ENCODE measurements at places on chromosomes 5 and 9.
A peak's percentile ranks its signal among the peaks of the same experiment; 100 is the strongest.

- DNase-seq: no peak
Measured at GRCh38 chr5:83577036-83577636, 105.6 kb downstream of the VCAN start.

GRCh38 chr9:22332202-22332601 is 114.4 kb upstream of the DMRTA1 start:
- DNase-seq: no peak

DNA sequence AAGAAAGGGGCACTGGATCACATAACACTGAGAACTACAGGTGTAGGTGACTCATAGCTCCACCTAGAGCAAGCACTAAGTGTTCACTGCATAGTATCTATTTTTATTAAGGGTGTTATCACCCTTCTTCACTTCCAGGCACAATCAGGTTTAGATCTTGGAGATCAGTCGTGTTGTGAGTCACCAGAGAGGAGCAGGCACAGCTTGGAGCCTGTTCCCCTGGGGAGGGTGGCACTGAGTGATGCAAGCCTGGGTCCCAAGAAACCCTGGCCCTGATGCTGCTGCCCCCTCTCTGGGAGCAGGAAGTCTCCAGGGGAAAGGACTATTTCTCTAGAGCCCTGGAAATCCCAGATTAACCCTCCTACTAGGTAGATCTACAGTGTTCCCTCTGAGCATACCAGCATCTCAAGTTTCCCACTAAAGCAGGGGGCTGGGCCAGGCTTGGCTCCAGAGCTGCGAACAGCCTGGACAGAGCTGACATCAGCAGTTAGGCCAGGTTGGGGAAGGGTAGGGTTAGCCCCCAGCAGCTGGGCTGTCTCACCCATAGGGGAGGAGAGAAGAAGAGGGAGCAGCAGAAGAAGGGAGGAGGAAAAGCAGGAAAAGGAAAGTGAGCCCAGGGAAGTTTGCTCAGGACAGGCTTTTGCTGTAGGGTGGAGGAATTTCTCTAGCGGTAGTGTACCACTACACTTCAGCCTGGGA is 28.1 kb upstream of the SPINK4 start:
- no peak for DNase-seq

DNA sequence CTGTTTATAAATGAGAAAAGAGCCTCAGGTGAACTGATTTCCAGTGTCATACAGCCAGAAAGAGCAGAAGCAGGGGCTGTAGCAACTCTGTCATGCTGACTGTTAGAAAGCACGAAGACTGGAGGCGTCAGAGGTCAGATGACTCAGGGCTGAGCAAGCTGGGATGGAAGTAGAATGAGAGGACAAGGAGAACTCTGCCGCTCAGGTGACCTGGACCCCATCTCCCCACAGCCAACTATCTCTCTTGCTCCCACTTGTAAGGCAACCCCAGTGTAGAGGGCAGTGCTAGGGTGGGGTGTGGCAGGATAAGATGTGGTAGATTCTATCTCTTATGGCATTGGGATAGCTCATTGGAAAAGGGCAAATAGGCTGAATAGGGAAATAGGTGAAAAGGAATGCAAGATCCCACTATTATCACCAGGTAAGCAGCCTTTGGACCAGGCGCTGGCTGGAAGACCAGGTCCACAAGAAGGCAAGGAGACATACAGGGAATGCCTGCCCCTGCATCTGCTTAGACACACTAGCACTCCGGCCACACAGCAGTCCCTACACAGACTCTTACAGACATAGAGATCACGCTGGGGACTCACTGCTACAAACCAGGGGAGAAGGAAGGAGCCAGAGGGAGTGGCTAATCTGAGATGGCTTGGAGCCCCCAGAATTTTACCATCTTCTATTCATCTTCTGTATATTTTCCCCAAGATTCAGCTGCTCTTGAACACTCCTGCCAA is 21.2 kb upstream of the LOX start:
- DNase-seq: peak; percentile 86

DNA sequence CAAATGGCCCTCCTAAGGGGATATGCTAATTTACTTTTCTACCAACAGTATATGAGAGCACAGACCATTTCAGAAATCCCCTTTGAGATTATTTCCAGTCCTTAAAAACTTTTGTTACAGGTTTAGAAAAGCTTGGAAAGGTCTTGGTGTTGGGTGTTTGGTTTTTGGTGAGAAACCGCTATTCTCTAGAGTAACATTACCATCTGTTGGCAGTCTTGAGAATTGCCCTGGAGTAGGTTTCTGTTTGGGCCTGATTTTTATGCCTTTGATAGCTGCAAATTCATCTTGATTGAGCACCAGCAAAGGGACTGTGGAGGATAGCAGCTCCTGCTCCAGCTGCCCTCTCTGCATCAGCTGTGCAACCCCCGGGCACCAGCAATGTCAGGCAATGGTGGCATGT is 8.0 kb downstream of the NUDT2 start:
- no peak for DNase-seq

- DNase-seq: no peak
Measured at GRCh38 chr5:26662806-26663360, 375.5 kb downstream of the CDH9 start.

DNA sequence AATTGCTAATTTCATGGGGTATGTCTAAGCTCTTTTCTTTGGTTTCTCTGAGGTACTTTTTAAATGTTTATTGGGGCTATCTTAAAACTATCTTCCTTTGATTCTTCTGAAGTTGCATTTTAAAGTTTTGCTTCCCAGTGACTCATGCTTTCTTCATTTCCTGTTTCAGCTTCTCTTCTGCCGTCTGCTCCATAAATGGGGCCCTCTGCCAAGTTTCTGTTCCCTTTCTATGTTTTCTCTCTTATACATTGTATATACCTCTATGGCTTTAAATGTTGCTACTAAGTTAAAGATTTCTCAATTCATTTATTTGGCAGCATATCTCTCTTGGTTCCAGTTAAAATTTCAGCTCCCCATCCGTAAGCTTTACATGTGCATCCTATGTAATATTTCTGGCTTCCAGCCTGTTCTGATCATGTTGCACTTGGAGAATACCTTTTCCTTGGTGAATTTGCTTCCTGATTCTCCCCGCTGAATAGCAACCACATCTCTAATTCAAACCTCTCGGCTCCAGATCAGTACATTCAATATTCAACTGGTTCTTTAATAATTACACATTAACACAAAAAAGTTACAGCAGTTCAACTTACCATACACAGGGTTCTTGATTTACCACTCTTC is 125.3 kb downstream of the ST8SIA4 start:
- peak; percentile 83 for DNase-seq

DNA sequence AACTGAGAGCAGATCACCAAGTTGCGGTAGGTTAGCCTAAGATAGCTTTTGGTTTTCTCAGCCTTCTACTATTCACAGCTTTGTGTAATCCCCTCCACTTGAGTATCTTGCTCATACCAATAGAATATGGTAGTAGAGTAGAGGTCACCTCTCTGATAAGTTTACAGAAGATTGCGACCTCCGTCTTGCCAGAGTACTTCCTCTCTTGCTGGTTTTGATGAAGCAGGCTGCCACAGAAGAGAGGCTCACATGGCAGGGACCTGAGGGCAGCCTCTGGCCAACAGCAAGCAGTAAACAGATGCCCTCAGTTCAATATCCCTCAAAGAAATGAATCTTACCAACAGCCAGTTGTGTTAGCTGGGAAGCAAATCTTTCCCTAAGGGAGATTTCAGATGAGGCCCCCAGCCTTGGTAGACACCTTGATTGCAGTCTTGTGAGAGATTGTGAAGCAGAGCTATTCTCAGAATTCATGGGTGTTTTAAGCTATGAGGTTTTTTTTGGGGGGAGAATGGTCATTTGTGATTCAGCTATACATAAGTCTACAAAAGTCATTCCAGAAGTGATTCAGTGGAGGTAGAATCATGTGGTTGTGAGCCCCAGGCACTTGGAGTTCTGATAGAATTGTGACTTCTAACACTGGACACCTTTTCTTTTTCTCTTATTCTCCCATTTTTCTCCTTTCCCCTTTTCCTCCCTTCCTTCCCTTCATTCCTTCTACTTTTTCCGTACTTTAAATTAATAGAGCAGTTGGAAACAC is 22.7 kb upstream of the CDKN2B start:
- DNase-seq: no peak

- DNase-seq: no peak
Measured at GRCh38 chr9:111938427-111938800, 41.8 kb downstream of the UGCG start.

GRCh38 chr5:58085800-58086199 is 374.1 kb downstream of the PLK2 start:
- peak; percentile 38 for DNase-seq

DNA sequence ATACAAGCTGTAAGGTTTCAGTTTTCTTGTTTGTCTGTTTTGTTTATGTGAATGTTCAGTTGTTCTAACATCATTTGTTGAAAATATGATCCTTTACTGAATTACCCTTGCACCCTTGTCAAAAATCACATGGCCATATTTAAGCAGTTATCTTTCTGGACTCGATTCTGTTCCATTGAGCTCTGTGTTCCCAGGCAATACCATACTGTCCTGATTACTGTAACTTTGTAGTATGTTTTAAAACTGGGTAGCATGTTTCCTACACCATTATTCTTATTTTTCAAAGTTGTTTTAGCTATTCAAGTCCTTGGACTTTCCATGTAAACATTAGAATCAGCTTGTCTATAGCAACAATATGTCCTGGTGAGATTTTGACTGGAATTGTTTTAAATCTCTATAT is 66.7 kb upstream of the PRSS3 start:
- DNase-seq: no peak

DNA sequence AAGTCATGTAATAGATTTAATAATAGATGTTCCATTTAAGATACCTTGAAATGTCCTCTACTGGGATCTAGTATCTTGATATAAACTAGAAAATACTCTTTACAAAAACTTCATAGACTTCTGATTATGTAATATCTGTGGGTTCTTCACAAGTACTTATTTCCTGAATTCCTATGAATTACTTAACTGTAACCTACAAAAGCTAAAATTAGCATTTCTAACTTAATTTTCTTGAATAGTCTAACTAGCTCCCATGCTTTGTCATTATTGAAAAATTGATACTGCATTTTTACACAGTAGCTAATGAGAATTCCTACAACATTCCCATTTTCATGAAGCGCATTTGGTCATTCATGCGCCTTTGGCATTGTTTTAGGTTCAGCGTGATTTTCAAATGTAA is 1828.2 kb downstream of the MAT2B start:
- no peak for DNase-seq

GRCh38 chr5:4855880-4856279 is 284.2 kb upstream of the ADAMTS16 start:
- DNase-seq: no peak

GRCh38 chr5:106640511-106640910 is 1030.2 kb downstream of the EFNA5 start:
- no peak for DNase-seq

DNA sequence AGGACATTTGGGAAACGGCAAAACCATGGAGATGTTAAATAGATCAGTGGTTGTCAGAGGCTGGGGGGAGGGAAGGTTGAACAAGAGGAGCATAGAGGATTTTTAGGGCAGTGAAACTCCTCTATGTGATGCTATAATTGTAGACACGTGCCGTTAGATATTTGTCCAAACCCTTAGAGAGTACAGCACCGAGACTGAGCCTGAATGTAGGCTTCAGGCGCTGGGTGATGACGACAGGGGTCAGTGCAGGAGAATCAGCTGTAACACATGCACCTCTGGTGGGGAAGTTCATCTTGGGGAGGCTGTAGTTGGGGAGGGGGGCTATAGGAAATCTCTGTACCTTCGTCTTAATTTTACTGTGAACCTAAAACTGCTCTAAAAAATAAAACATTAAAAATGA is 22.2 kb upstream of the CLPTM1L start:
- DNase-seq: no peak

- peak; percentile 45 for DNase-seq
Measured at GRCh38 chr9:8346296-8346695, 546.7 kb upstream of the DMAC1 start.

- DNase-seq: no peak
Measured at GRCh38 chr9:117926031-117926658, 221.9 kb downstream of the TLR4 start.

DNA sequence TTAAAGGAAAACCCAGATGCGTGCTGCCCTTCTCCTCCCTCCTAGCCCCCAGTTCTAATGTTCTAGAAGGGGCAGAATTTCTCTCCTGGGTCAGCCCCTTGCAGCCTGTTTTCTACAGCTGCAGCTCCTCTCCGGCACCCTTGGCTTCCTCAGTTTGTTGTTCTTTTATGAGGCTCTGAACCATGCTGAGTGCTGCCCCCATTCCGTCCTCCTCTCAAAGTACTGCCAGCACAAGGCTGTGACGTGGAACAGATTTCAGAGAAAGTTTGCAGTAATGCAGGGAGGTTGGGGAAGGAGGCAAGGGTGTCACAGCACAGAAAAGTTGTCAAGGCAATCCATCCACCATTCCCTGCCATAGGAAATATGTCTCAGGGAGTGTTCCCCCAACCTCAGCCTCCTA is 63.3 kb downstream of the RGS3 start:
- DNase-seq: no peak

GRCh38 chr5:178793151-178793550 is 62.7 kb upstream of the ZNF354A start:
- no peak for DNase-seq

GRCh38 chr5:133147815-133148567 is 96.2 kb downstream of the HSPA4 start:
- DNase-seq: no peak

- DNase-seq: peak; percentile 6
Measured at GRCh38 chr5:84285641-84286637, 98.7 kb downstream of the EDIL3 start.

DNA sequence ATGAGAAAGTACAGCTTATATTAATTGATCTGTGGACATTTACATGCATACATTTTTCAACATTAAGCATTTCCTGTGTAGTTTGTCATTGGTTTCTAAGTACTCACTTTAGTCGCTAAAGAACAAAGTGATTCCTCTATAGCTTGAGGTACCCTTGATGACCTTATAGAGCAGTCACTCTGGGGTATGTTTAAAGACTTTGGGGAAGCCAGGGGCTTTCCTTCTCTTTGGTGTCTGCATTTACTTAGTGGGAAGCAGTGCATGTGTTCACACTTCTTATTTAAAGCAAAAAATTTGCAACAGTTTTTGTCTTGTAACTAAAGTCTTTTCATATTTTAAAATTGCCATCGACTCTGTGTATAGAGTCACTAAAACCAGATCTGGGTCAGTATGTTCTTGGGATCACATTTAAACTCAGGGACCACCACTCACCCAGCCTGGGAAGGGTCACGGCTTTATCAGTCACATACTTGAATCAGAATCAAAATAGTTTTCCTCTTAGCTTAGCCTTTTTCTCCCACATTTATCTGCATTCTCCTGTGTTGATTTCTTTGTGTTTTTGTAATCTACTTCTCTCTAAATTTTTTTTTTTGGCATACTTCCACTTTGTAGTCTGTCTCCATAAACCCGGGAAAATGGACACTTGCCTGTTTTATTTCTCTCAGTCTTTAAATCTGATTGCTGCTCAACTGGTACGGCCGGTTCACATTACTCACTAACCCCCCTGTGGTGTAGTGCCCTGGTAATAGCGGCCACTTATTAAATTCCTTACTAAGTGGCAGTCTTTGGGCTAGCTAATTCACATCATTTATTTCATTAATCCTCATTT is 143.9 kb upstream of the FBN2 start:
- no peak for DNase-seq

Measured in fibroblast of mammary gland (primary cell).